ENCODE measurements at places on chromosomes 1 and 21.

GRCh38 chr1:224407571-224408293 lies 26.9 kb downstream of the WDR26 start:
- no peak for DNase-seq

DNA sequence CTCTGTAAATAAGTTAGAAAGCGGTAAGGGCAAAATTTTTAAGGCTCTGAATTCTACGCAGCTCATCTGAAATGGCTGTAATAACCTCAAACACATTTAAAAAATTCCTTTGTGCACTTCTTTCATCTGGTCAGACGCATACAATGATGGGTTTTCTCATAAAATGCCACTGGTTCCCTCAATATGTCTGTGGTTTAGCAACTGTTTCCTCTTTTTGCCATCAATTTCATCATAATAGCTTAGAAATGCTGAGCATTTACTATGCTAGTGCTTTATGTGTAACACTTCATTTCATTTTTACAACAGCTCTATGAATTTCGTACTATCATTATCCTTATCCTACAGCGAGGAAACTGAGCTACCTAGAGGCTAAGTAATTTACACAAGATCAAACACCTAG lies 35.3 kb upstream of the DMRTA2 start:
- no peak for DNase-seq

DNA sequence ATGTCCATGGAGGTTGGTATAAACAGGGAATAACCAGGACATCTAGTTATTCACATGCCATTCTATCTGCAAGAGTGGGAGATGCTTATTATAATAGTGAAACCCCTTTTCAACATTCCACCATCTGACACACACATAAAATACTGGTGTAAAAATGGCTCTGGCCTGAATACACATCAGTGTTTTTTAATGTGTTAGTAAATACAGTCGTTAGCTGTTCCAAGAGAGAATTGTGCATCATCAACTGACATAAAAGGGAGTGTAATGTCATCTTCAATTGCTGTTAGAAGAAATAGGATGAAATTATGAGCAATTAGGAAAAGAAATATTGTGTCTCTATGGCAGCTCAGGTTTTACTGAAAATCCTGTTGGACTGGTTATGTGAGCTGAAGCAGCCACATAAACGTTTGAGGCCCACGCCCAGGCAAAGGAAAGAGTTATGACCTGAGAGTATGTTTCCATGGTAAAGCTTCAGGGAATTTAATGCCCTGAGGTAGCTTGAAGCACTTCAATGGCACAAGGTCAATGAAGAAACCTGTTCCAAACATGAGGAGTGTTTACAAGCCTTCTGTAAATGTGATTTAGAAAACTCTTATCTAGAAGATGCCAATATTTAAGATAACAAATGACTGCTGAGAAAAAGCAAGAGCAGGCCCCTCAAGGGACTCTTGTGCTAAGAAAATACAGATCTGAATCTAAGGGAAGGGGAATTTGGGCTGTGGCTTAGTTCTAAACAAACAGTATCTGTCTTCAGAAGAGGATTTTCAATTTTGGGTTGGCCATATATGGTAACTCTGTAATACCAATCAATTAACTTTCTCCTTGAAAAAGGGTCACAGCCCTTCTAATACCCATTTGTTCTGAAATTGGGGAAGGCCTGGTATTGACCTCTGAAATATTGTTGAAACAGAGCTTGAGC lies 384.3 kb downstream of the SEC16B start:
- DNase-seq: no peak

DNA sequence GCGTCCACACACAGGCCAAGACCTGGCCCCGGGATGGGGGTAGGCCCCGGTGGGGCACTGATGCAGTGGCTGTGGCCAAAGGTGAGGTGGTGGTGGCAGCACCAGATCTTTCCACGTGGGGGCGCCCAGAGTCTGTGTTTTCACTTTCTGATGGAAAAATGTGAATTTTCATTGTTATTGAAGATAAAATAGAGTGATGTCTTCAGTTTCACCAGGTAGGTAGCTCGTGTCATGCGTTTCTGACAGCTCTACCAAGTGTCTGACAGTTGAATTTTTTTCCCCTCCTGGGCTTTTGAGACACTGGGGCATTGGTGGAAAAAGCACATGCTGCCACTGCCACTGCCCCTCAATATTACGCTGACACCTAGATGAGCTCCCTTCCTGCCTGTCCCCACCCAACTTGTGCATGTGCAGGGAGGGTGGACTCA lies 40.0 kb upstream of the MAGOH start:
- DNase-seq: peak; percentile 89

GRCh38 chr21:26445440-26445839 lies 127.6 kb downstream of the CYYR1 start:
- no peak for DNase-seq

DNA sequence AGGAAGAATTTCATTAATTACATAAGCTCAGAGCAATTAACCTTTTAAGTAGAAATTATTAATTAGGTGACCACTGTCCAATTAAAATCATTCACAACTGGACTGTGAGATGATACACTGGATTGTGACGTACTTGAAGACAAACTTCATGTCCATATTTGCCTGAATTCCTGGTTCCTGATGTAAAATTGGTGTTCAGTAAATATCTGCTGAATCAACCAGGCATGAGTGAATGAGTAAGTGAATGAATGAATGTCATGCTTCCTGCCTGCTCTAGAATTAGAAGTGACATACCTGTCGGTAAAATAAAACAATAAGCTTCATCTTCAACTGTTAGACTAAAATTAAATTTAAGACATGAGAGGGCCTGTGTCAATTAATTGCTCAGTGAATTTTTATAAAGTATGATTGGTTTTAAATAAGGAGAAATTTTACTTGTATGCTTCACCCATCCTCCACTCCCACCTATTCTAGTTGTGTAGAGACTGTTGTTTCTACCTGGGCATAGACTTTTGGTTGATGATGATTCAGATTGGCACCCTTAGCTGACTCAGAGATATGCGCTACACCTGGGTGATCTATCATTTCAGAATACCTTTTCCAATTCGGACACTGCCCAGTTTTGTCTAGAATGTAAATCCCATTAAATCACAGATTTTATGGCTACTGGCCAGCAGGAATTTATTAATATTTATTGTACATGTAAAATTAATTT lies 56.9 kb upstream of the PTGS2 start:
- DNase-seq: no peak

DNA sequence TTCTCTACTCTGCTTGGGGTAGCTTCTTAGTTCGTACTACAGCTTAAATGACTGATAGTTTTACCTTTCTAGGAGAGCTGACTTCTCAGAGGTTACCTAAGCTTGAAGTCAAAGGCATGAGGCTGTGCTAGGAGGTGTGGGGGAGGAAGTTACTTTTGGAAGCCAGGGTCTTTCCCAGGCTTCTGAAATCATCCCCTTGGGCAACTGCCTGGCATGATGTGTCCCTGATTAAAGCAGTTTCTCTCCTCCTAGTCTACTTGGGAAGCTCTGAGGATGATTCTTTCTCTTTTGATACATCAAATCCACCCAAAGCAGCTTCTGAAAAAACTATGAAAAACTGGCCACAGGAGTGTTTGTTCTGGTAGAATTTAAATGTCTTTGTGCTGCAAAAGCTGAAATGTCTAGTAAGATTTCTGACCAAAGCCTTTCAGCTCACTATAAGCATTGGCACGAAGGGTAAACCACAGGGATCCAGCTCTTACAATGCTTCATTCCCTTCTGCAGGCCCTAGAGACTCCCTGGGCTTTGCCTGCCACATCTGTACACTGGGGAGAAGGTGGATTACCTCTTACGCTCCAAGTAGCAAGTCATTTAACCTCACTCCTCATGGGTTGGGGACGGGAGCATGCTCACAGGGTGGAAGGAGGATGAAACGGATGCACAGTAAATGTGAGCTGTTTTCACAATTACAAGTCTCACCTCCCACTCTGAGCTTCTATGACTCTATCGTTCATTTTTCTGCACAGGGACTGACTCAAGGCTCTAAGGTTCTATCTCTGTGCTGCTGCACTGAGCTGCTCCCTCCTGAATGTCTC lies 59.6 kb downstream of the RUNX1 start:
- DNase-seq: no peak

DNA sequence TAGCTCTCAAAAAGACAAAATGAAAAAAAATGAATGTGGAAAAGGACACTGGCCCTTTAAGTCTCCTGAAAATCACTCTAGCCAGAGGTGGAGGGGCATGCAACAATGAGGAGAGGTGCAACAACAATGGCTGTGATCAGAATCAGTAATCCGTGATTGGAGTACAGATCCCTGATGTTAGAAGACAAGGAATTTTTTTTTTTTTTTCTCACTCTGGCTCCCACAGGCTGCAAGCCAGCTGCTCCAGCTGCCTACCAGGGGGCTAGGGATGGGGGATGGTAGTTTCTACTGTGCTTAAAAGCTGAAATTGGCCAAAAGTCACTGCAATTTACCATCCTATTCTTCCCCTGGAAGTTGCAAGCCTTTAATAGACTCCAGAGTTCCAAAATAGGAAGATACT lies 54.5 kb downstream of the STYXL2 start:
- no peak for DNase-seq

DNA sequence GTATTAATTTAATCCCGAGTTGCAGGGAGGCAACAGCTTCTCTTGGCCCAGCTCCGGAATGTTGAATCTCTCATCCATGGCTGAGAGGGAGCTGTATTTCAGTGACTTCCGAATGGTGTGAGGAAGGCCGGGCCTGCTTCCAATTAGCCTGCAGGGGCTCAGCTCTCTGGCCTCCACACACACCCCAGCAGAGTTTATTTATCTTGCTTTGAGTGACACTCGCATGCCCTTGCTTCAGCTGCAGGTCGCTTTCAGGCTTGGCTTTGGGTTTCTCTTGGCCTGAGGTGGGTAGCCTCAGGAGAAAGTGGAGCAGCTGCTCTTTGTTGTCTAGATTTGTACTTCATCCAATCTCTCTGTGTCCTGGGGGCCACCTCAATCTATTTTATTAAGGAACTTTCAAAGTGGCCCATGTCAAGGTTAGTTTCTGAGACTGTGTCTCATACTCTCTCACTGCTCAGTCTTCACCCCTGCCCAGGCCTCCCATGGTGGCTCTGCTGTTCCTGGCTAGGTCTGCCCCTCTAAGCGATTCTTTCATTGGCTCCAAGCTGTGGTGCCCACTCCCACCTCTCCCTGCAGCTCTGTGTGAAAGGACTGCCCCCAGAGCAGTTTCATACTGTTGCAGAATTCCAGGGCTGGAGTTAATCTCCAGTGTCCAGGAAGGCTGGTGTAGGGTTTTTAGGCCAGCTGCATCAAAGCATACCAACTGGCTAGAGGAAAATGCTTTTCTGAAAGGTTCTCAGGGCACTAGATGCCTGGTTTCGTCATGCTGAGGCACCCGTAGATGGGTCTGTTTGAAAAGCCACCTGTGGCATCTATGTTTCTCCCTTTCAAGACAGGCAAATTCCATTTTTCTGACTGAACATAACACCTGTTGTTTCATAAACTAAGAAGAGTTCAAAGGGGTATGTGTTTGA lies 153.5 kb downstream of the PLXNA2 start:
- peak; percentile 90 for DNase-seq

DNA sequence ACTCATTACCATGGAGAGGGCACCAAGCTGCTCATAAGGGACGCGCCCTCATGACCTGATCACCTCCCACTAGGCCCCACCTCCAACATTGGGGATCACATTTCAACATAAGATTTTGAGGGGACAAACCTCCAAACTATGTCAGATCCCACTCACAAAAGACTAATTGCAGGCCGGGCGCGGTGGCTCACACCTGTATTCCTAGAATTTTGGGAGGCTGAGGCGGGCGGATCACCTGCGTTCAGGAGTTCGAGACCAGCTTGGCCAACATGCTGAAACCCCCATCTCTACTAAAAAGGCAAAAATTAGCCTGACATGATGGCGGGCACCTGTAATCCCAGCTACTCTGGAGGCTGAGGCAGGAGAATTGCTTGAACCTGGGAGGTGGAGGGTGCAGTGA lies 228.7 kb downstream of the CRB1 start:
- no peak for DNase-seq

GRCh38 chr21:26832546-26832945 lies 12.7 kb downstream of the ADAMTS1 start:
- DNase-seq: no peak

DNA sequence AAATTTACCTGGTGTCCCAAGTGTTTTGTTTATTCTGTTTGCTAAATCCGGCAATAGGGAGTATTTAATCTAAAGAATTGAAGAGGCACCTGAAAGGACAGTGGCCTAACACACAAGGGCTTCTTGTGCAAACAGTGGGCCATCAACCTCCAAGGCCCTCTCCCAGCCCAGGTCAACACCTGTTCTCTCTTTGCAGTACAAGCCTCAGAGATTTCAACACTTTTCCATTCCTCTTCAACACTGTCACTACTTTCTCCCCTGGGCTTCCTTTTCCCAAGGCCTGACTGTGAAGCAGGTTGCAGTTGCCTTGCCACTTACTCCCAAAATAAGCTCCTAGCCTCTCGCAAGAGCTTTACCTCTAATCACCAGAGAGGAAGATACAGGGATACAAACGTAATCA lies 3.2 kb upstream of the SNAPIN start:
- no peak for DNase-seq

GRCh38 chr1:201044119-201044518 lies 20.6 kb upstream of the KIF21B start:
- no peak for DNase-seq

- no peak for DNase-seq
These were observed 9.3 kb upstream of the SERBP1 start for GRCh38 chr1:67439277-67440029.

DNA sequence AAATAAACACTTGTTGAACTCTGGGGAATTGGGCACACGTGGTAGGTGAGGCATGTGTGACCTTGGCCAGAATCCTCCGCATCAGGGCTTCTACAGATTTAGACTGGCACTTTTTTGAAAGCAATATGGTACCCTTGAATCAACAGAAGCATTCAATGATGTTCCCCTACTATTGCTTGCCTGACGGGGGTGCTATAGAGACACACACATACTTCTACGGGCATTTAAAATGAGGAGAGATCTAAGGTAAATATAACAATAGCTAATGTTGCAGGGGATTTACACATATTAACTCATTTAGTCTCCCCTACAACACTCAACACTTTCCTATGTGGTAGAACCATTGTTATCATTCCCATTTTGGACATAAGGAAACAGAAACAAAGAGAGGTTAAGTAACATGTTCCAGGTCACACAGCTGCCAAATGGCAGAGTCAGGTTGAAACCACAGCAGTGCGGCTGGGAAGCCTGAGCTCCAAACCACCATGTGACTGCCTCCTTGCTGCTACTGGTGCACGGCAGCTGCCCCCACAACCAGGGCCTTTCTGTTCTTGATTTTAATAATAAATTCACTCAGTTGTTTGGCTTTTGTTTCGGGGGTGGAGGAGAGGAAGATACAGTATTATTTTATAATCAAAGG lies 147.4 kb downstream of the ZNF281 start:
- no peak for DNase-seq

Data from osteocyte (in vitro differentiated cells).